ENCODE measurements at places on chromosomes 16 and 17.

DNA sequence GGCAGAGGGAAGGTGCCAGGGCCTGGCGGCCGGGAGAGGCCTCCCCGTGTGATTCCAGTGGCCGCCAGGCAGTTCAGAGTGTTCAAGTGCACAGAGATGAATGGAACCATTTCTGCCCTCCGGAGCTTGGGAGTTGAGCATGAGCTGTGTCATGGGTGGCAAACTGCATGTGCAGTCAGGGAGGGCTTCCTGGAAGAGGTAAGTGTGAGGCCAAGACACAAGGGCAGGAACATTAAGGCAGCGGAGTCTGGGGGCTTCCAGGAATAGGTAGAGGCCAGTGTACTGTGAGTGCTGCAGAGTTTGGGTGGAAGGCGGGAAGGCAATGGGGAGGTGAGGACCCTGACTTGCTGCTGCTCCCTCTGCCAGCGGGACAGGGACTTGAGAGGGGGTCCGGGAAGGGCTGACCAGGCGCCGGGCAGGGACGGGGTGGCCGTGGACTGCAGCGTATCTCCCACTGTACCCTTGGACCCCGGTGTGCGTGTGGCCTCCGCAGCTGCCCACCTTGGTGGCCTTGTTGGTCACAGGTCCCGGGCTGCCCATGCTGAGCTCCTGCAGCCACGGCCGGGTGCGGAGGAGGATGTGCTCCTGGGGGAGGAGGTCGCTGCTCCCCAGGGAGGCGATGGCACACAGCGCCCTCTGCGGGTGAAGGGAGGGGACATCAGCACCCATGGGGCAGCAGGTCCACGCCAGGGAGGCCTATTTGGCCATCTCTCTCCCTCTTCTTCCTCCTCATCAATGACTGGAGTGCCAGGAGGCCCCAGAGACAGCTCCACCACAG lies 7.5 kb upstream of the CEP131 start:
- no peak for DNase-seq

DNA sequence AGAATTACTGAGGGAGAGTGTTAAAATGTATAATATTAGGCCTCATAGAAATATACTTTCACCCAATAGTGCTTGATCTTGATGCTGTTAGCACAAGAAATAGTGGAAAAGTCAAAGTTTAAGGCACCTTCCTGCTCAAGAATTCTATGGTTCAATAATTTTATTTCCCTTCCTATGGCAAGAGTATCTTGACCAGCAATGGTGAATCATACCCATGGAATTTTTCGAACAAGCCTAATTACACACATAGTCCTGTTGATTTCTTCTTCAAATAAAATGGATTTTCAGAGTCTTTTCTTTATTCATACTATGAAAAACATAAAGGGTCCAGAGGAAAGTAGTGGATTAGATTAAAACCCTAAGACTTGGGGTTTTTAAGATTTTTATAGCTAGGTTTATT lies 810.6 kb downstream of the CDH11 start:
- no peak for DNase-seq

DNA sequence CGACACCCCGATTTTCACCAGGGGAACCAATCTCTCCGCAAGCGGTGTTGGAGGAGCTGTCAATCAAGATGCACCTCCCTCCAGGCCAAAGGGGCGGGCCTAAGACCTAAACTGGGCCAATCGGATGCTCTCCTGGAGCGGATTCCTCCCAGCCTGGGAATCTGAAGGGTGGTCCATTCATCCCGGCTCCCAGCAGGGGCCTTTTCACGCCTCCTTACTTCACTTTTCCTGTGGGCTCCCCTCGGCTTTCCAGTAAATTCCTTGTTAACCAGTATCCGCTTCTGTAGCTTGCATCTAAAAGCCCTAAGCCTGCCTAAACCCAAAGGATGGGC lies 17.1 kb downstream of the C16orf74 start:
- DNase-seq = no peak

DNA sequence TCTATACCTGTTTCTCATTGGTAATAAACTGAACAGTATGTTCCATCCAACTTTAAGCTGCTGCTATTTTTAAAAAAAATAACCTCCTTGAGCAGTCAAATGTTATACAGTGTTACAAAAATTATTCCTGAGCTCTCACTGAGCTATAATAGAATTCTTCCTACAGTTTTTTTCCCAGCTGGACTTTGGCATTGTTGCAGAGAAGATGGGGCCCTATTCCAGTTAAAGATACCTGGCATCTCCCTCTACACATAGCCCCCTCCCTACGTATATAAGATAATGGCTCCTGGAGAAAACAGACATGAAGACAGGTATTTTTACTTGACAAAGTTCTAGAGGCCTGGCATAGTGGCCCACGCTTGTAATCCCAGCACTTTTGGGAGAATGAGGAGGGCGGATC lies 1.6 kb upstream of the COX6A2 start:
- DNase-seq = no peak

- DNase-seq = no peak
Observed at GRCh38 chr16:86134802-86135461, 236.0 kb downstream of the IRF8 start.

DNA sequence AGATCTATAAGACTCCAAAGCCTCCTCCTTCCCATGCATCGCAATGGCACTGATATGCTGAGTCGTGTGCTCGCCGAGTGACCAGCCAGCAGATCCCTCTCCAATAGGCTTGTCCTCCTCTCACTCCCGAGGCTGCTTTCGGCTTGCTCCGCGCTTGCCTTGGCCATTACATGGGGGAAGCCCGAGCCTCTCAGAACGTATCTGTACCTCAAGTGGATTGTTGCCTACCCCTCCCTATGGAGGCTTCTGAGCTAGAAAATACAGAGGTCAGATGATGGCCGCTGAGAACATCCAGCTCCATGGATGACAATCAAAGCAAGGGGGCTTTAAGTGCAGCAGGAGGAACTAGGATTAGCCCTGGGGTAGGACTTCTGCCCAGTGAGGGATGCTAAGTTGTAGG lies 7.7 kb upstream of the NLRP1 start:
- DNase-seq = no peak

DNA sequence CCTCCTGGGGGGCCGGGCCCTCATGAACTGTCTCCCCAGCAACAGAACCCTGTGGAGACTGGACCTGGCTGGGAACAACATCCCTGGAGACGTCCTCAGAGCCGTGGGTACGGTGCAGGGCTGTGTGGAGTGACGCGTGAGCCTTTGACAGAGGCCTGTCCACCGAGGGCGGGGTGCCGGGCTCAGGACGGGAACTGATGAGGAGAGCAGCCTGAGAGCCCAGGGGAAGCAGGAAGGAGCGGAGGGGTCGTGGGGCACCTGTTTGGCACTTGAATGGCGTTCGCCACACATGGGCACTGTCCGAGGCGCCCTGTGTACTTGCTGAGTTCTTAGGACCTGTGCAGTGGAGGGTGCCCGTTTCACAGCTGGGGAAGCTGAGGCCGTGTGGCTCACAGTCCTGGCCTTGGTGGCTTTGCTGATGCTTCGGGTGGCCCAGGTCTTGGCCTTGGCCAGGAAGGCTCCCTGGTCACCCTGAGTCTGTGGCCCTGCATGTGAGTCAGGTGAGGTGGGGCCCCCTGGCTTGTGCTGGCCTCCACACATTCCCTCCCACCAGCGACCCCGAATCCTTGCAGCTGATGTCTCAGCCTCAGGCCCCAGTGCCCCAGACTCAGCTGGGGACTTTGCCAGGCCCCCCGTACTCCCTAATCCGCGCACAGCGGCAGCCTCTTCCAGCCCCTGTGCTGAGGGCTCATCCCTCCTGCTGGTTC lies 2.4 kb downstream of the LRRC45 start:
- no peak for DNase-seq

DNA sequence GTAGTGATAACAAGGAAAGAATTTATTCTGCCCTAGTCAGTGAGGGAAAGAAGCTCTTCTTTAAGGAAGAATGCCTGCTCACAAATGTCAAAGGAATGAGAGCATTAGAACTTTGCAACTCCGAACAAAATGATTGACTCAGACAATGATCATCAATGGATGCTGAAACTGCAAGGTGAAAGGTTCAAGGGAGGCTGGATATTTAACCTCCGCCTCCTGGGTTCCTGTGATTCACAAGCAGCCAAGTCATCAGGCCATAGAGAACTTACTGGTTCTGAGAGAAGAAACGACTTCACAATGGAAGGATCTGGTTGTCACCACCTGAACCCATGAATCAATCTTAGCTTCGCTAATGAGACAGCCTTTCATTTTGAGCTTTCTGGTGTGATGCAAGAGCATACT lies 16.0 kb upstream of the SCNN1B start:
- no peak for DNase-seq

GRCh38 chr17:76484228-76484725 lies 16.9 kb downstream of the AANAT start:
- no peak for DNase-seq

- DNase-seq = no peak
Observed at GRCh38 chr17:72576289-72576759, 455.5 kb downstream of the SOX9 start.

- DNase-seq = no peak
Observed at GRCh38 chr17:55332296-55333041, 67.7 kb downstream of the HLF start.

DNA sequence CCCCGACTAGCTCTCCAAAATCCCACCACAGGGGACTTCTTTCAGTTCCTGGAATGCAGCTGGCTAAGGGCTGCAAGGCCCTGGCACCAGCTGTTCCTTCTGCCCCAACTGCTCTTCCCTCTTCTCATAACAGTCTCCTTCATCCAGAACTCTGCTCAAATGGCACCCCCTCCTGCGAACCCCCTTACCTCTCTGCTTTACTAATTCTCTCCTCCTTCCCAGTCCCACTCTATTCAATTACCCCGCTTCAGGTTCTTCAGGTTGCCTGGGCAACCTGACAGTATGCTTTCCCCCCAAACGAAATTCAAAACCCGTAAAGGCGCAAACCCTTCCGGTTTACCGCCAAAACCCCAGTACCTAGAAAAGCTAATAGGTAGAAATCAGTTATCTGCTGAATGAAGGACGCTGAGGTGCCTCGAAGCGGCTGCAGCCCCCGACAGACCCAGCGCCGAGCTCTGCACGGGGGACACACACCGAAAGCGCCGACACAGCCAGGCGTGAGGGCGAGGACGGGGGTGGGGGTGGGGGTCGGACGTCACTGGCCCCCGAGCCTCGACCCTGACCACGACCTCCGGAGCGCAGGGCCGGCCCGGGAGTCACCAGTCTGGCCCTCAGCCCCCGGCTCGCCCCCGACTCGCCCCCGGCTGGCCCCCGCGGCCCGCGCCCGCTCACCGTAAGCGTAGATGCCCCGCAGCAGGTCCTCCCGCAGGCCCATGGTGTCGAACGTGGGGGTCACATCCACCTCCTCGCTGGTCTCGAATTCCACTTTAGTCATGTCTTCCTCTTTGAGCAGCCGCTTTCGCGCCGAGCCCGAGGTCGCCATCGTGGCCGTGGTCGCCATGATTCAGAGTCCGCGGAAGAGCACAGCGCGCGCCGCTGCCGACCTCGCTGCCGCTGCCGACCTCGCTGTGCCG lies 550 bp downstream of the EIF4A3 start:
- no peak for DNase-seq

- no peak for DNase-seq
Observed at GRCh38 chr17:247767-248166, 66.3 kb upstream of the DOC2B start.
